ENCODE measurements at places on chromosomes 1 and 21.

GRCh38 chr1:240567066-240567465 is 44.9 kb downstream of the GREM2 start:
- no peak for DNase-seq

GRCh38 chr1:55703726-55704363 is 488.7 kb upstream of the USP24 start:
- DNase-seq, result no peak

- no peak for DNase-seq
Measured at GRCh38 chr1:103901072-103901471, 151.4 kb downstream of the AMY1C start.

DNA sequence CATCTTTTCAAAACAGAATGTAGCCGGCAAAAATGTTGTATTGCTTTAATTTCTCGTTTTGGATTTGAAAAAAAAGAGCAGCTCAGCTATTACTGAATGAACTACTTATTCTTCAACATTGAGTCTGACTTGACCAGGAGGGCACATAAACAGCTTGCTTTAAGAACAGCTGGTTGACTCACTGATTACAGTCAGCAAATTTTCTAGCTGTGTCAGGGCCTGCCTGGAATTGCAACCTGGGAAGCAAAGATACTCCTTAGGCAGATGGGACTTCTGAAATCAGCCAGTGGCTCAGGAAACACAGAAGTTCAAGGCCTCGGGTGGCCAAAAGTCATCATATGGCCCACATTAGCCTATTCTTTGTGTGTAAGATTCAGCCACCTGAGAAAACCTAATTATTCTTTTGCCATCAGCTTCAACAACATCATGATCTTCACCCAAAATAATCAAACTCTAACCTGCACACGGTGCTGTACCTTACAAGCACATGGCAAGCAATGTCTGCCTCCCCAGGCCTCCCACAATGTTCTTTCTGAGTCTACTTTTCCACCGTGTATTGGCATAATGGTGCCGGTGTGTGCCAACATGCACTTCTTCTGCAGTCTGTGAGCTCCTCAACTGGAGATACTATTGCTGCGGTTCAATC is 307.2 kb downstream of the HHIPL2 start:
- DNase-seq, result no peak

GRCh38 chr1:202056644-202057334 is 46.4 kb downstream of the ELF3 start:
- no peak for DNase-seq

DNA sequence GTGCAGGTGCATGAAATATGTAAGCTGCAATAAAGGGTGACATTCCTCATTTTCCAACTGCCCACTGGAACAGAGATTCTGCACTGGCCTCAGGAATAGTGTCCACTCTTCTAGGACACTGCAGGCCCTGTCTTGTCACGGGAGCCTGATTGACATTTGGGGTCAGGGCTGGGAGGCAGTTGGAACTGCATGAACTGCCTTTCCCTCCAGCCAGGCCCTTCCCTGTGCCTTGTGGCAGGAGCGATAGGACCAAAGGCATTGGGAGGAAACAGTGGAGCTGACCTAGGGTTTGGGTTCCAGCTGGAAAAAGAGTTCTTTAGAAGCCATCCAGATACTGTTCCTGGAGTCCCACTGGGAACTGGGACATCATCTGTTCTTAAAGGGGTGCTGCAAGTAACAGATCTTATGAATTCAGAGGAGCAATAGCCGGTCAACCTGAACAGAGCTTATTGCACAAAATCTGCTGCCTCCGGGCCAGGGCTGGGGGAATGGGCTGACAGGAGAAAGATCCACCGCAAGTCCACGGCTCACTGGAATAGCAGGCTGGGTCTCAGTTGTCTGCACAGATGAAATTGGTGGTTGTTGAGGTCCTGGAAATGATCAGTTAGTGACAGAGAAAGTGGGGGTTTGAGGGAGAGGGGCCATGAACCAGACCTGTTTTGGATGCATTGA is 451.7 kb downstream of the CAMTA1 start:
- DNase-seq, result no peak

DNA sequence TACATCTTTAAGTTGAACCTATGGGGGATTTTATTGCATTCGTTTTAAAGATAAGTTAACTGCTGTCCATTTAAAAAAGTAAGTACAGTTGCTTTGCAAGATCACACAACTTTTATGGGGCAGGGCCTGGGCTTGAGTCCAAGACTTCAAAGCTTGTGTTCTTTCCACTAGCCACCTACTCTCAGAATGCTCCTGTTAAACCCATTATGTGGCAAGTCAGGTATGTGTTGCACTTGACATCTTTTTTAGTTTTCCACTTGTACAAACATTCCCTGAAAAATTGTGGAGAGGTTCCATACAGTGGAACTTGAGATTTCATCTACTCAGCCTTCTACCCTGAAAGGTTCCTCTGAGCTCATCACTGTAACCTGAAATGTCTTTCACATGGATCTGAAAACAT is 235.5 kb upstream of the SGIP1 start:
- DNase-seq, result no peak

DNA sequence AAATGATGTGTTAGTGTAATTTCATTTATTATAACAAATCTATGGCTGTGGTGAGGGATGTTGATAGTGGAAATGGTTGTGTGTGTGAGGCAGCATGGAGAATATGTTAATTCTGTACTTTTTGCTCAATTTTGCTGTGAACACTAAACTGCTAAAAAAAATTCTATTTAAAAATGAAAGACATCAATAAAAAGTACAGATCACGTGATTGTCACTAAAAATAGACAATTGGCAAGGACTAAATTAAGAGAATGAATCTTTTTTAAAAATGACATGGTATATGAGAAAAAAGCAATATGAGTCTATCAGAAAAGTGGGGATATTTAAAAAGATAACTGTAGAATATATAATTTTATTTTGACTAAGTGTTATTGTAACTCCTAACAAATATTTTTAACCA is 15.7 kb upstream of the PIGK start:
- DNase-seq, result no peak

GRCh38 chr1:228905701-228906101 is 170.4 kb downstream of the RHOU start:
- no peak for DNase-seq

- DNase-seq, result no peak
Measured at GRCh38 chr1:62269851-62270495, 49.3 kb downstream of the KANK4 start.

- DNase-seq, result no peak
Measured at GRCh38 chr1:203325026-203325417, 19.7 kb downstream of the BTG2 start.

Data from stimulated activated CD4-positive, alpha-beta T cell treated with anti-CD3 and anti-CD28 coated beads, Interleukin-12 subunit alpha, Interleukin-12 subunit beta, amount 100 ng/mL, for 4 hours (primary cell).